ENCODE measurements at places on chromosomes 5 and 9.

GRCh38 chr9:36251428-36251827 lies 6.8 kb downstream of the GNE start:
- no peak for DNase-seq

- no peak for DNase-seq
Measured at GRCh38 chr5:78628270-78628992, 20.1 kb downstream of the LHFPL2 start.

GRCh38 chr5:111962906-111963305 lies 205.9 kb upstream of the NREP start:
- no peak for DNase-seq

DNA sequence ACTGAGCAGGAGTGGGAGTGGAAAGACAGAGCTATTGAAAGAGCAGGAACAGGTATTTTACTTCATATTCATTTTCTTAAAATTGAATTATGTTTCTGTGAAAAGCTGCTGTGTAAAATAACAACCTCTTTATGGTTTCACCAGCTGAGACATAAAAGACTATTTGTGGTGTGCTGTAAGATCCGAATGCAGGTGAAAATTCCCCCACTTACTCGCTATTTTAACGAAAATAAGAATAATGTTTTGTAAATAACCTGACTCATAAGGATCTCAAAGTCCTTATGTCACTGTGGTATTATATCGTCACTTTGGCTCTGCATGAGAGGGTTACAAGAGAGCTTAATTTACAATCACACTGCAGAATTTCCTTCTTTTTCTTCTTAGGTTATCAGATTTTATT lies 65.3 kb upstream of the NFIB start:
- no peak for DNase-seq

DNA sequence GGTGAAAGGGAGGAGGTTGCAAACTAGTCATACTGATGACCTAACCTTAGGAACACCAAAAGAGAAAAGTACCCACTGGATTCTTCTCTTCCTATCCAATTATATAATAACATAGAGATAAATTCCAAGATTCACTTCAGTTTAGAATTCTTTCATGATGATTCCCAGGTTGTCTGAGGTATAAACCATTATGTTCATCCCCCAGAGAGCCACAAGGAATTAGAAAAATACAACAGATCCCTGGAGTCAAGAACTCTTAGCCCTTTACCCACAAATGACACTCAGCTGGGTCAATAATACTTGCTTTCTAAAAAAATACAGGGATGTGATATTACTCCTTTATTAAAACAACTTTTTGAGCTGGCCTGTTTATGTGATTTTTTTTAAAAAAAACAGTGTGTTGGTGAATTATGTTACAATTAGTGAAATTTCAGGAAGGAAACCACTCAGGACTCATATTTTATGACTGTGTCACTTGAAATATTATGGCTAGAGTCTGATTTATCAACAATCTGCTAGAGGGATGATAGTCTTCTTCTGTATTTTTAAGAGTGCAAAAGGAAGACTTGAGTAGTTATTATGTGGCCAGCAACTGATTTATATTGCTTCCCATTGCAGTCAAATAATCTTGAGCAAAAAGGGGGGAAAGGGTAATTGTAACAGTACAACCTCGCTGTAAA lies 338.2 kb downstream of the NFIB start:
- DNase-seq: no peak

- DNase-seq: no peak
Measured at GRCh38 chr5:14762549-14763216, 98.2 kb downstream of the OTULIN start.

DNA sequence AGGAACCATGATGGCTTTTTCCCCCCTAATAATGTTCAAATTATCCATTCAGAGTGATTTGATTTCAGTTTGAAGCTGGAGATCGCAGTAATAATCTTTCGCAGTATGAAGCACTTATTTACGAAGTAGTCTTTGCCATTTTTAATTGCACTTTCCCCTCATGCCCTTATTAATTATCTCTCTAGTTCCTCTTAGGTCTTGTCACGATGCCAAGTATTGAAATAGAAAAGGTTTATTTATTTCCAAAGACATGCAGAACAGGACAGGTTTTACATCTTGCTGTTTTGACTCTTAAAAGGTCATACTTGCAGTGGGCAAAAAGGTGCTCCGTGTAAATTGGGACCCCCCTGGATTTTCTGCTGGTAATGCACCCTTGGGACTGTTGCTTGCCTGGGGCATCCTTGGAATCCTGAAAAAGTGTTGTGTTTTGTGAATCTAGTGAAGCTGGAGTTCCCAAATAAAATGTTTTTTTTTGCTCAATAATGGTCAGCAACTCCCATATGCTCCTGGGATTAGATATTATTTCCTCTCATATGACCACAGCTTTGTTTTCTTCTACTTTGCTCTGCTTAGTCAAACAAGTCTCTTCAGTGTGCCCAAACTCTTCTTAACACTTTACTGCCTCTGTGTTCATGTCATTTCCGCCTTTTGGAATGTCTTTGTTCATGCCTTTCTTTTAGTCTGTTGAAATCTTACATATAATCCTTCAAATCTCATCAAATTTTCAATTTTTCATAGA lies 278.3 kb downstream of the TMEM38B start:
- DNase-seq: no peak

DNA sequence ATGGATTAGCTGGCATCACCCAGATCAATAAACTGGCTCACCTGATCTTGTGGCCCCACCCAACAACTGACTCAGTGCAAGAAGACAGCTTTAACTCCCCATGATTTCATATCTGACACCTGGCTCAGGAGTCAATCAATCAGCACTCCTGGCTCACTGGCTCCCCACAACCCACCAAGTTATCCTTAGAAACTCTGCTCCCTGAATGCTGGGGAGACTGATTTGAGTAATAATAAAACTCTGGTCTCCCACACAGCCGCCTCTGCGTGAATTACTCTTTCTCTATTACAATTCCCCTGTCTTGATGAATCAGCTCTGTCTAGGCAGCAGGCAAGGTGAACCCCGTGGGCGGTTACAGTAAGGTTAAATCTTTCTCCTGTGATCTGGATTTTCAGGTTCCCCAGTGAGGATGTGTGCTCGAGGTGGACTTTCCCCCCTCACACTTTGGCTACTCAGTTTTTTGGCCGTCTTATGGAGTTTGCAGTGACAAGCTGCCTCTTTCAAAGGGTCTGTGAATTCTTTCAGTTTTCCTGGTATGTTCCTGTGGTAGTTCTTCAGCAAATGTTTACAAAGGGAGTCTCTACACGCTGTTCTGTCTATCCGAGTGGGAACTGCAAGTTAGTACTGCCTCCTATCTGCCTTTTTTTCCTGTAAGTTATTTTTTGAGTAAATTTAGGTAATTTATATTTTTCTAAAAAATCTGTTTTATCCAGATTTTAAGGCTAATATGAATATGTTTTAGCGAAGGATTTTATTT lies 500.2 kb upstream of the NUDT12 start:
- no peak for DNase-seq

DNA sequence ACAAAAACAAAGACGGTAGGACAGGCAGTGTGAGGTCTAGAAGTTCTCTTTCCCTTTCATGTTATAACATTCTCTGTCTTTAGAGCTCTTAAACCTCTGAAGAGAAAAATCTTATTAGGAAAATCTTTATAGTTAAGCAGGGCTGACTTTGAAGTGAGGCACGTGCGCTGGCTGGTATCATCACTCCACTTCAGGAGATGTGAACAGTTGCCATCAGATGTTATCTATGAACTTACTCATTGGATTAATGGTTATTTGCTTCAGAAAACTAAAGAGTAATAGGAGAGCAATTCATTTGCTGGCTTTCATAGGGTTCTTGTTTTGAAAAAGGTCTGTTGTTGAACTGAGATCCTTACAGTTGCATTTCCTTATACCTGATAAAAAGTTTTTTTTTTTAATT lies 25.7 kb downstream of the LRRTM2 start:
- no peak for DNase-seq

DNA sequence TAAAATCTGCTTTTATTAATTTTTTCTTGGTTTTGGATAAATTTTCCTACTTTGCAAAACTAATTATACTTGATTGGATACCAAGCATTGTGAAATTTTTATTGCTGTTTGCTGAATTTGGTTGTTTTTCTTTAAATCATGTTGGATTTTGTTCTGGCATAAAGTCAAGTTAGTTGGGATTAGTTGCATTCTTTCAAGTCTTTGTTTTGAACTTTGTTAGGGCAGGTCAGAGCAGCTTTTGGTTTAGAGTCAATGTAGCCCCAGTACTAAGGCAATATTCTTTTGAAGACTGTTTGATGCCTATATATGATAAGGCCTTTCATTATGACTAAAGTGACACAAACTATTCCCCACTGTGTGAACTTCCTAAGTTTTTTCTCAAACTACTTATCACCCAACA lies 531.1 kb downstream of the RASEF start:
- no peak for DNase-seq

- DNase-seq: no peak
Measured at GRCh38 chr5:54443270-54443669, 12.2 kb upstream of the HSPB3 start.

GRCh38 chr5:79697222-79698170 lies 7.9 kb downstream of the CMYA5 start:
- DNase-seq: no peak

- DNase-seq: no peak
Measured at GRCh38 chr9:94042516-94043360, 41.5 kb upstream of the PTPDC1 start.

GRCh38 chr5:139689631-139690063 lies 41.5 kb downstream of the CXXC5 start:
- DNase-seq: peak; percentile 66

GRCh38 chr9:38419181-38419580 lies 5.1 kb downstream of the IGFBPL1 start:
- no peak for DNase-seq

GRCh38 chr9:98132158-98132557 lies 13.1 kb upstream of the TRIM14 start:
- DNase-seq: no peak

DNA sequence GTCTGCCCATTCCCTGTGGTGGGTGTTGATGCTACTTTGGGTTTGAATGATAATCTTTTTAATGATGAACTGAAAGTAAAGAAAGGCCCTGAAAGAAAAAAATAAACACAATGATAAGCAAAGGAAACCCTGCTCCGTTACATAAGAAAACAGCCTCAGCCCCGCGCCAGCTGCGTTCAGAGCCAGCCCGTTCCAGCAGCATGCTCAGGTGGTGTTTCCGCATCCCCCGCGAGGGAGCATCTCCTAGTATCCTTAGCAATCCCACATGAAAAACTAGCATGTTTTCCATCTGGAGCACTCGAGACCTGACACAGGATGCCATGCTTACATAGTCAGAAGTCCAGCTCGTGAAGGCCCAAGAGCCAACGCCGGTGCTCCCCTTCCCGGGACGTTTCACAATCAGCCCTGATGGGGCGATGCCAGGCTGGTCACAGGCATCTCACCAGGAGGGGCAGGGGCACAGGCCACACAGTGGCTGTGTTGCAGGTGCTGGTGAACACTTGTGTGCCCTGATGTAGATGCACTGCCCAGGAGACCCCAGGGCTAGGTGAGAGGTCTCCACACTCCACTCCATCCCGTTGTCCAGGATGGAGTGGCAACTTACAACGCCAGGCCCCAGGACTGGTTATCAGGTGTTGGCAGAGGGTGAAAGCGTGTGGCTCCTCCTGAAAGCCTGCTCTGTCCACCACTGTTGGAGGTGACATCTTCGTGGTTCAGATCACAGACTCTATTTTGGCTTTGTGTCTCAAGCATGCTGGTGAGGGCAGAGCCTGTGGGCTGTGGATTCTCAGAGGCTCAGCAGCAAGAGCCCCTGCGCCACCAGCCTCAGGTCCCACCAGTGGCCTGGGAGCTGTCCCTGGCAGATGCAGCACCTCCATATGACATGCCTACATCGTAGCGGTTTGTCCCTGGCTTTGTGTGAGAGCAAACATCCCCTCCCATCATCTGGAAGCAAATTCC lies 246.8 kb upstream of the IRX1 start:
- no peak for DNase-seq

DNA sequence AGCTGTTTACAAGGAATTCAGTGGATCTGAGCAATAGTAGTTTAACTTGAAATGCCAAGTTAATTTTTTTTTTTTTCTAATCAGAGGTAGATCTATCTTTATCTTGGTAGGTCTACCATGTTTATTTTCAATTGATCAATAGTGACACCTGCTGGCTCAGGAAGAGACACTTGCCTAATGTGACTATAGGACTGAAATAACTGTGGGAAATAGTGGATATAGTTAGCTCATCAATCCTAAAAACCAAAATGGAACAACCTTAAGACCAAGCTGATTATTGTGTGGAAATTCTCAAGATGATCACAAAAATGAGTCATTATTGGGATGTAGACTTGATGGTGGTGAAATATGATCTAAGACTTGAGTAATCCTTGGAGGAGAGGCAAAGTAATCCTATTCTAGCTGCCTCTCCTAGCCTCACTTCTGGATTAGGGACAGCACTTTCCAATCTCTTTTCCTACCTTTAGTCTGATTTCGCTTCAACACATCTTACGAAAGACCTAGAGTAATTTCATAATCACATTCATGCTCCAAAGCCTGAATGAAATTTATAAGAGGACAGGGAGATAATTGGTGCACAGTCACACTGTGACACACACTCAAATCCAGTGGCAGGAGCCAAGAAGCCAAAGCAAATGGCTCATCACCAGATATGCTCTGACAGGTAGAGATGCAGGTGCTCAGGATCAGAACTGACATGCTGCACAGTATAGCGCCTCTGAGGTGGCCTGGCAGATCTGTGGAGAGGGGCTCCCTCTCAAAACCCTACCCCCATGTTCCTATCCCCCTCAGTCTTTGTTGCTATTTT lies 156.3 kb downstream of the HMHB1 start:
- DNase-seq: no peak

- DNase-seq: no peak
Measured at GRCh38 chr5:159508344-159508743, 178.1 kb upstream of the IL12B start.

GRCh38 chr9:111961575-111961974 lies 65.0 kb downstream of the UGCG start:
- no peak for DNase-seq

GRCh38 chr5:137778772-137779564 lies 24.8 kb upstream of the HNRNPA0 start:
- no peak for DNase-seq

DNA sequence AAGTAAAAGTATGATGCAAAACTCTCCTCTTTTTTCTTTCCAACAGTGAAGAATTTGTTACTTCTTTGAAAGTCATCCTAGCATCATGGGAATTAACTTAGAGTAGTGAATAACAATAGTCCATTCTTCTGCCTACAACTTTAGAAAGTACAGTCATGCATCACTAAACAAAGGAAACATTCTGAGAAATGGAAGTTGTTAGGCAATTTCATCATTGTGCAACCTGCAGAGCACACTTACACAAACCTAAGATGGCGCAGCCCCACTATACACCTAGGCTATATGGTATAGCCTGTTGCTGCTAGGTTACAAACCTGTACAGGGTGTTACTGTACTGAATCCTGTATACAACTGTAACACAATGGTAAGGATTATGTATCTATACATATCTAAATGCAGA lies 1209.3 kb upstream of the C9orf72 start:
- no peak for DNase-seq

DNA sequence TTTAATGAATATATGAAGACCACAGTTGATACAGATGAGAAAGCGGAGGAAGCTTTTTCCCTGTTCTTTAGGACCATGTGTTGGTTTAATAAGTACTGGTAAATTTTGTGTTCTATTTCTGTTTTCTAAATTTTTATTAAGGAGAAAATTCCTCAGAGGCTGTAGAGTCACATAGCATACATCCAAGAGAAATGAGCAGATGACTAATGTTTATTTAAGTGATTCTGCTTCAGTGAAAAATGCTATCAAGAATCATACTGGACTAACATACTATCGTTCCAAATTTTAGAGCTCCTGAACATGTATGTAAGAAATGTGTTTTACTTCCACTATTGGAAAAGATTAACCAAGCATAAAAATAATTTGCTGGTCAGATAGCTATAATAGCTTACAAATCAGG lies 115.0 kb downstream of the KIAA1958 start:
- no peak for DNase-seq
